ENCODE measurements at places on chromosomes 2 and 18. TPM values are rescaled to one million over a fixed set of nuclear protein-coding genes. Genes with fewer than 3 reads are reported as not detected.

GRCh38 chr2:199457147-199458008 lies at the start of gene SATB2:
Gene SATB2, minus strand, starts transcription at chr2:199457939. Its CDS starts 1,902 bp downstream, at chr2:199456037.
- DNase-seq: peak; percentile 81

GRCh38 chr2:94870440-94871225 lies 597 bp upstream of the TEKT4 start:
- no peak for DNase-seq

DNA sequence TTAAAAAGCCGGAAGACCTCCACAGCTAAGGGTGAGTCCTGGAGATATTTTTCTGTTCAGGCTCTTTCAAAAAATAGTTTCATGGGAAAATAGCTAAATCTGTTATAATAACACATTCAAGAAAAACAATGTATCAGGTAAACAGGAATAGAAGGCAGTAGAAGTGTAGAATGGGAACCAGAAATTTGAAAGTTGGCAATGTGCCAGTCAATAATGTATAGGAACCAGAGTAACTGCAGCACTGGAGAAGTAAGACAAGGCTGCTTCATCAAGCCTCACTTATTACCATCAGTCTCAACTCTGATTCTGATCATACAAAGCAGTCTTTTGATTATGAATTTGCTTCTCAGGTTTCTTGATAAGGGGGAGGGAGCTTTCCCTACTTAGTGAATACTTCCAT lies 81.4 kb upstream of the VRK2 start:
- DNase-seq: no peak

- DNase-seq: no peak
These were observed 54.0 kb upstream of the CWC22 start for GRCh38 chr2:180061085-180061484.

DNA sequence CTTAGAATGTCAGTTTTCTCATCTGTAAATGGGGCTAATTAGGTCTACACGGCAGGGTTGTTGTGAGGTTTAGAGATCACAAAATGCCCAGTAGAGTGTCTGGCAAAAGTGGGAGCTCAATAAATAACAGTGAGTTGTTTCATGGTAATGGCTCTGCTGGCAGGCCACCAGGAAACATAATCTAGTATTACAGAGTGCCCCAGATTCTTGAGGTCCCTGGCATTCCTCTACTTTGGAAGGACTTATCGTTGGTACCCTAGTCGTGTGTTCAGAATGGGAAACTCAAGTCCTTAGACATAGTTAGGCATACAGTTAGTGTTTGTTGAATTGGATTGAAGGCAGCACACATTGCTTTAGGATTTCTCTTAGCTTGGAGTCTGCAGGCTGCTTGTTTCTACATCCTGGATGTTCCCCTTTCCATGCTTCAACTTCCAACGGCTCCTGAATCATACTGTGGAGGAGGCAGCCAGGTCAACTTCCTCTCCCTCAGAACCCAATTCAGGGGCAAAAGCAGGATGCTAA lies 161.5 kb upstream of the FOSL2 start:
- DNase-seq: peak; percentile 46

- peak; percentile 58 for DNase-seq
These were observed 5.3 kb upstream of the FLACC1 start for GRCh38 chr2:201362396-201362795.

- no peak for DNase-seq
These were observed 175.2 kb upstream of the NOL4 start for GRCh38 chr18:34399892-34400291.

DNA sequence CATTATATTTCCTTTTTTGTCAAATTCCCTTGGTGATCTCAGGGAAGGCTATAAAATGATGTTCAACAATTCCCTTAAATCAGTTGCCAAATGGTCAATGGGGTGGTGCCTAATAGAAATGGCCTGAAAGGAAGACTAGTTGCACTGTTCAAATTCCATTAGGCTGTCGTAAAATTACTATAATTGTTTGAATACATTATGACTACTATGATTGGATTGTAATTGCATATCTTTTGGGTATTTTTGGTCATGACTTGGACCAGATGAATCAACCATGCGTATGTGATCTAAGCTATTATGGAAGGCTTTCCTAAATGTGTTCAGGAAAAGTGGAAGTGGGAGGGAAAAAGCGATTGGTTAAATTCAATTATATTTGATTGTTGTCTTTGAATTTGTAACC lies 41.3 kb upstream of the KCNE4 start:
- DNase-seq: no peak

DNA sequence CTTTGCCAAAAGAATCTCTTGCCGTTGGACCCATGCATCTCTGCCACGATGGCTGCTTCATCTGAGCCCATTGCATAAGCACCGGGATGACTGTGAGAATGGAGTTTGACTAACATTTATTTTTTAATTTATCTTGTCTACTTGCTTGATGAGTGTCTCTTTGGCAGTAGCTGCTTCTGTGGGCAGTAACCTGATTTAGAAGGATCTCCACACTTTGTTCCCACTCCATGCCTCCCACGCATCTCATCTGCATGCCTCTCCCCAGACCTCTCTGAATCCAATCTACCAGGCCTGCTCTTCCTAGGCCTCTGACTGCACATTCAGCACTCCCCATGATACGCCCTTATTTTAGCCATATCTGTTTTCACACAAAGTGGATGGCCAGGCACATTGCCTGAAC lies 23.7 kb upstream of the TMX3 start:
- no peak for DNase-seq

Gene TGFA
- 1.0 TPM for total RNA-seq

Gene TBR1
- total RNA-seq: not detected

Gene MARCHF4
- 6.9 TPM for total RNA-seq

Gene OTOF
- total RNA-seq: 2.1 TPM

Gene OTOS
- not detected for total RNA-seq

Gene AOX1
- 8.4 TPM for total RNA-seq

Measured in A172 (cell line).